ENCODE measurements at places on chromosomes 2 and 18.

DNA sequence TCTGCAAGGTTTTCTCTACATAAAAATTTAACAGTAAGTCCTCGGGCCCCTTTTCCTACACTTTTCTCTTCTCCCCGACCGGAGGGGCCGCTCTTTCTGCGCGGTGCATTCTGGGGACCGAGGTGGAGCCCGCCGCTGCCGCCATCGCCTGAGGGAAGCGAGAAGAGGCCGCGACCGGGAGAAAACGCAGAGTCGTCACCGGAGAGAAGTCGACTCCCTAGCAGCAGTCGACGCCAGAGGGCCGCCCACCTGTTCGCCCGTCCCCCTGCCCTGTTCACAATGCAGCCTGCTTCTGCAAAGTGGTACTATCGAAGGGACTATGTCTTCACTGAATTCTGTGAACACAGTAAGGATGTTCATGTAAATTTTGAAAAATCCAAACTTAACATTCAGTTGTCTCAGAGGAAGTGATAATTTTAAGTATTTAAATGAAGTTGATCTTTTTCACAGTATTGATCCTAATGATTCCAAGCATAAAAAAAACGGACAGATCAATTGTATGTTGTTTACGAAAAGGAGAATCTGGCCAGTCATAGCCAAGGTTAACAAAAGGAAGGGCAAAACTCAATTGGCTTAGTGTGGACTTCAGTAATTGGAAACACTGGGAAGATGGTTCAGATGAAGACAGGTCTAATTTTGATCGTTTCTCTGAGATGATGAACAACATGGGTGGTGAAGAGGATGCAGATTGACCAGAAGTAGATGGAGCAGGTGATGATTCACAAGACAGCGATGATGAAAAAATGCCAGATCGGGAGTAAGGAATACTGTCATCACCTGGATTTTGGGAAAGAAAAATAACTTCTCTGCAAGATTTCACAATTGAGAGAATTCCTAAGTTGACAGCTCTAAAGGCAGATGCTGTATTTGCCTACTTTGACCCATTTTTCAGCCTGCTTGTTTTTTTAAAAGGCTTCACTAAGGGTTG is 55.8 kb downstream of the ASXL2 start:
- DNase-seq, result no peak

GRCh38 chr2:191220671-191221070 is 24.5 kb upstream of the MYO1B start:
- DNase-seq, result no peak

- no peak for DNase-seq
Observed at GRCh38 chr2:46231721-46232120, 65.5 kb upstream of the EPAS1 start.

- no peak for DNase-seq
Observed at GRCh38 chr2:55061523-55062344, 11.5 kb upstream of the RTN4 start.

- no peak for DNase-seq
Observed at GRCh38 chr2:75622929-75623328, 23.7 kb upstream of the MRPL19 start.

GRCh38 chr2:169426069-169426663 is 53.1 kb upstream of the BBS5 start:
- no peak for DNase-seq

GRCh38 chr2:27308359-27308881 is at the start of gene UCN:
UCN (minus strand) TSS chr2:27308445; CDS start chr2:27307895, 550 bp downstream.
- DNase-seq, result no peak
